NCI-H2171 (cell line): ENCODE measurements at places on chromosomes 5 and 9.

DNA sequence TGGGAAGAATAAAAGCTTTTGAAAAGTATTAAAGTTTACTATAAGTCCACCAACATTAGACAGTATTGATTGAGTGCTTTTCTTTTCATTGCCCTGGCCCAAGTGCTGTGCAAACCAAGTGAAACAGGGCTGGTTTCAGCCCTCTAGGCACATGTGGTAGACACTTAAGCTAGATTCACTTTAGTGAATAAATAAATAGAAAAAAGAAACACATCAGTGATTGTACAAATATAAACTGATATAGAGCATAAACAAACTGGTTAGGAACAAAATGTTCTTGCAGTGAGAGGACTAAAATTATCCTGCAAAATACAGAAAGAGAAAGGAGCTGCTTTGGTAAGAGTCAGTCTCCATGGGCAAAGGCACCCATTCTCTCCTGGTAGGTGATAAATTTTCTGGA lies 29.7 kb downstream of the ACTBL2 start:
- DNase-seq: no peak

- DNase-seq: no peak
Observed at GRCh38 chr9:135385793-135386192, 93.8 kb upstream of the PPP1R26 start.

GRCh38 chr5:74765929-74766328 lies 988 bp downstream of the GFM2 start:
- no peak for DNase-seq

GRCh38 chr5:149212198-149212951 lies 59.3 kb upstream of the AFAP1L1 start:
- no peak for DNase-seq

GRCh38 chr5:62942384-62942783 lies 363.8 kb downstream of the LRRC70 start:
- no peak for DNase-seq

- DNase-seq: no peak
Observed at GRCh38 chr5:68423154-68423811, 207.7 kb downstream of the PIK3R1 start.

GRCh38 chr5:169067751-169068173 lies 233.2 kb downstream of the SLIT3 start:
- no peak for DNase-seq

GRCh38 chr5:109748546-109748945 lies 58.8 kb downstream of the MAN2A1 start:
- DNase-seq: no peak
